ENCODE measurements at places on chromosomes 2 and 18.

- no peak for DNase-seq
Observed at GRCh38 chr2:223819891-223820290, 17.5 kb downstream of the AP1S3 start.

- DNase-seq, result no peak
Observed at GRCh38 chr2:58609326-58609725, 368.2 kb upstream of the FANCL start.

DNA sequence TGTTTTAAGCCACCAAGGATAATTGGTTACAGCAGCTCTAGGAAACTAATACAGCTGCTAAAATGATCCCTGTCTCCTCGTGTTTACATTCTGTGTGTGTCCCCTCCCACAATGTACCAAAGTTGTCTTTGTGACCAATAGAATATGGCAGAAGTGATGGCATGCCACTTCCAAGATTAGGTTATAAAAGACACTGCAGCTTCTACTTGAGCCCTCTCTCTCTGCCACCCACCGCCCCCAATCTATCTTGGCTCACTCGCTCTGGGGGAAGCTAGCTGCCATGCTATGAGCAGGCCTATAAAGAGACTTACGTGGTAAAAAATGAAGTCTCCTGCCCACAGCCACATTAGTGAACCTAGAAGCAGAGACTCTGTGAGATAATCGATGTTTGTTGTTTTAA lies 3.5 kb upstream of the IL1F10 start:
- DNase-seq, result no peak

DNA sequence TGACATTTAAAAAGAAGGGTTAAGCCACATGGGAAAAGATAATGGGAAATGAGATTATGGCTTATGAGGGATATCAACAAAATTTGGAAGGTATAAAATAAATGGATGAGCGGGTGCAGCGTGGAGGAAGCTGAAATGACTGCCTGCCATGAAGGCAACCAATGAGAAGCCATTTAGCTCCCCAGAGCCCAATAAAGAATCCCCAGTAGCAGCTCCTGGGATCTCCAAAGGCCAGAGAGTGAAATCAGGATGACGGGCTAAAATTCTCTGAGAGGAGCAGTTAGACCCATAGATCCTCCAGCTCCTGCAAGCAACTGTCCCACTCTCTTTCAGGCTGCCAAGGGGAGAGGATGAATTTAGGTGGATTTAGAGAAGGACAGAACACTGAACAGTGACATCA lies 12.9 kb upstream of the MAPRE3 start:
- DNase-seq, result peak; percentile 18

GRCh38 chr2:160356485-160356884 lies 137.1 kb downstream of the RBMS1 start:
- no peak for DNase-seq

GRCh38 chr18:76368976-76369375 lies 126.1 kb downstream of the ZNF516 start:
- no peak for DNase-seq

DNA sequence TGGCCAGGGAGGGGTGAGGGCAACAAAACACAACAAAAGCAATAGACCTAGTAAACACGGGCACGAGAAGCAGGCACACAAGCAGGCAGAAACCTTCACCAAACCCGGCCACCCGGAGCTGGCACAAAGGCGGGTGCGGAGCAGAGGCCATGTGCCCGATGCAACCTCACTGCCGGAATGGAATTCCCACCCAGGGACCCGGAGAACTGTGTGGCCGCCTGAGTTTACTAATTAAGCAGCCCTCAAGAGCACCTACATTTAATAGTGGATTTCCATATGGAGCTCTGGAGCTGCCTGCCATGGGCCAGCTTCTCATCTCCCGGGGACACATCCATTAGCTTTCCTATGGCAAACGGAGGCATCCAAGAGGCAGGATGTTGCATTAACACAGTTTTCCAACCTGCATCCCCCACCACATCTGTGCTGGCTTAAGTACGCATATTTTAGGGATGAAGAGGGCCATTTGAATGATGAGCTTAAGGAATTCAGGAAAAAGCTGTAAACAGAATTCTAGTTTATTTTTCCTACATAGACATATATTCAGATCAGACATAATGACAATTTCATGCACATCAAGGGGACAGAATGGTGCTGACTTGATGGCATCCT lies 104.5 kb upstream of the SMIM21 start:
- no peak for DNase-seq

- DNase-seq, result no peak
Observed at GRCh38 chr2:238380785-238381184, 45.9 kb upstream of the ASB1 start.

DNA sequence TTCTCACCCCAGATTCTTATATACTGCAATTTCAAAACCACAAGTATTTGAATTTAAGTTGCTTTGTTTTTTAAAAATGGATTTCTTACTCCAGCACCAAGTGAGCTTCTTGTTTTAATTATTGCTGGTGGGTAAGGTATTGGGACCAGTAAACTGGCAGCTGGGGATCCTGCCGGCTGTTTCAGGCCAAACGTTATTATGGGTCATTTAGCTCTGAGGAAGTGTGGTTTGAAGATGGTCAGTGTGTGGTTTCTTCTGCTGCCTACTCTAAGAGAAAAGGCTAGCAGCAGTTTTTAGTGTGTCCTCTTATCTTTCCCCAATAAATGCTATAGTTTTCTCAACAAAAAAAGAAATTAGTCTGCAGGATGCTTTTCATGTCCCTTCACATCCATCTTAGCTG lies 30.6 kb downstream of the CFAP221 start:
- DNase-seq, result no peak

- DNase-seq, result no peak
Observed at GRCh38 chr2:156436497-156437085, 412 bp downstream of the GPD2 start.

DNA sequence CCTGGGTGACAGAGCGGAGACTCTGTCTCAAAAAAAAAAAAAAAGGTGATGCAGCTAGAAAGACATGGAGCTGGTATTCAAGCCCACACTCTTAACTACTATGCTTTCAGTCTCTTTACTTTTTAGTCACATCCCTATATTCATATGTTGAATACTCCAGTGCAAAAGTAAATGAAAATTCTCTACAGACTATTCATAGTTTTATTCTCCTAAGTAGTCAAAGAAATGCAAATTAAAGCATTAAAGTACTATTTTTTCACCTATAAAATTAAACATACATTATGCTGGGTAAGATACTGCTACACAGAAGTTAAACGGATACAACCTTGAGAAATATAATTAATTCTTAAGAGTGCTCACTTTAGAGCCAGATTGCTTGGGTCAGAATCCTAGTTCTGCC lies 7.6 kb downstream of the CUL3 start:
- no peak for DNase-seq

Data from NCI-H526 treated with DMSO at 0.1 percent for 48 hours (cell line).